ENCODE measurements at places on chromosomes 3 and 15. TPM values are rescaled to one million over a fixed set of nuclear protein-coding genes. Genes with fewer than 3 reads are reported as not detected.

EFHB gene
- total RNA-seq, result 1.4 TPM

CHST13 gene
- not detected for total RNA-seq

EPHB3 gene
- total RNA-seq, result 0.39 TPM

SPINK8 gene
- total RNA-seq, result not detected

AVEN gene
- 6.8 TPM for total RNA-seq

CCDC80 gene
- 48.7 TPM for total RNA-seq

SLC35G2 gene
- total RNA-seq, result 7.8 TPM

SSR3 gene
- 101 TPM for total RNA-seq

PML gene
- 54.7 TPM for total RNA-seq

CPEB1 gene
- total RNA-seq, result 8.6 TPM

CELSR3 gene
- total RNA-seq, result 5.0 TPM

DAZL gene
- total RNA-seq, result not detected

TMEM45A gene
- total RNA-seq, result 53.7 TPM

TMEM108 gene
- total RNA-seq, result 1.1 TPM

GOLGA6A gene
- 6.9 TPM for total RNA-seq

NR1I2 gene
- not detected for total RNA-seq

GRAMD2A gene
- total RNA-seq, result not detected

SMCO1 gene
- not detected for total RNA-seq

CYP1A2 gene
- not detected for total RNA-seq

RAB6B gene
- 0.65 TPM for total RNA-seq

STXBP5L gene
- not detected for total RNA-seq

SHQ1 gene
- total RNA-seq, result 15.6 TPM

DNAJA4 gene
- 0.88 TPM for total RNA-seq

GPR62 gene
- total RNA-seq, result 0.08 TPM

COL6A5 gene
- total RNA-seq, result not detected

LTF gene
- not detected for total RNA-seq

TLR9 gene
- not detected for total RNA-seq

COLQ gene
- total RNA-seq, result not detected
